ENCODE measurements at places on chromosomes 2 and 18.

DNA sequence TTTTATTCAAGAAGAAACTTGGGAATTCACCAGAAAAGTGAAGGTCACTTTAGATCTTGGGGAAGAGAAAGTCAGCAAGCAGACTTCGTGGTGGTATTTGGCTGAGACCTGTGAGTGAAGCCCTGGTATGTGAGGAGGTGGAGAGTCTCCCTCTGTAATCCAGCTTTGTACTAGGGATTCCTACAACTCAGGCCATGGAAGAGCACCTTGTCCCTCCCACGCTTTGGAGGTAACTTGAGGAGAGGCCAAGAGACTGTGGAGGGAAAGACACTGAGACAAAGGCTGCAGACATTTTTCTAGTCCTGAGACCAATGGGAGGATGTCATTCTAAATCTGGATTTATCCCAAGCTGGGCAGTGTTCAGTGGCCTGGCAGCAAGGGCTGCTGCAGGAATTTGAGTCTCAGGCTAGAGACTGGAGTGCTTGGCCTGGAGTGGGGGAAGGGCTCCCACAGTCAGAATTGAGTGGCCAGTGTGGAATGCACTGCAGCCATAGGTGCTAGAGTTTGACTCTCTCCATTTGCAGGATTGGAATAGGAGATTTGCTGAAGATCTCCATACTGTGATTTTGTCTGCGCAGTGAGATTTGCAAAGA is 219.0 kb downstream of the ACTR3 start:
- DNase-seq: no peak

DNA sequence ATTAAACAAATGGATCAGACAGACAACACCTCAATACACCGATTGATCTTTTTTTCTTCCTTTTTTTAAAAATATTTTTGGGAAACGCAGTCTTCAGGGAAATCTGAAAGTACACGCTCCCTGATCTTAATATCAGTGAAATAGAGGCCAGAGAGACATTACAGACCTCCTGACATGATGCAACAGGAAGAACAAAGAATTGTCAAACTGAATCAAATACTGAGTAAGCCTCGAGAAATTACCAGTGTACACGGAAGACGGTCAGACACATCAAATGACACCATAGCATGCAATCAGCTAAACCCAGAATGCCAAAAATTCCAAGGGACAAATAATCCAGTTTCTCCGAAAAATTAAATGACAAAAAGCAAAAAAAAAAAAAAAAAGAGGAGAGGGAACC is 80.2 kb upstream of the NFU1 start:
- no peak for DNase-seq

- no peak for DNase-seq
These were observed 122.2 kb downstream of the BIRC6 start for GRCh38 chr2:32478889-32479620.

DNA sequence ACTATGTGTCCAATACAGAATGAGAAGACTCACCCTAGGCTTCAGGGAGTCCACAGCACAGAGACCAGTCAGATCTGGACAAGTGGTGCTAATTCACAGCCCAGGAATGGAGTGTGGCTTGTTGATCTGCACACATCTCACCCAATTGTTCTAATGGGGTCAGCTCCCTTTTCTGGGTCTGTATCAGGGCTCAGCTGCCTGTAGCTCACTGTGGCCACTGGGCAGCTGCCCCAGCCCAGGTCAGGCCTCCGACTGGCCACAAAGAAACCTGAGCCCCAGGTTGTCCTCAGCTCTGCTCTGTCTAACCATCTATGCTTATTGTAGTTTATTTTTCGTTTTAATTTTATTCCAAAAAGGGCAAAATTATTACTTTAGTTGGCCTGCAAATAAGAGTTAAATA is 202.3 kb upstream of the RAB6C start:
- DNase-seq: no peak

GRCh38 chr2:146661473-146662096 is 1183.2 kb upstream of the ACVR2A start:
- DNase-seq: peak; percentile 75

GRCh38 chr18:56382541-56382940 is 255.9 kb downstream of the TXNL1 start:
- DNase-seq: no peak

DNA sequence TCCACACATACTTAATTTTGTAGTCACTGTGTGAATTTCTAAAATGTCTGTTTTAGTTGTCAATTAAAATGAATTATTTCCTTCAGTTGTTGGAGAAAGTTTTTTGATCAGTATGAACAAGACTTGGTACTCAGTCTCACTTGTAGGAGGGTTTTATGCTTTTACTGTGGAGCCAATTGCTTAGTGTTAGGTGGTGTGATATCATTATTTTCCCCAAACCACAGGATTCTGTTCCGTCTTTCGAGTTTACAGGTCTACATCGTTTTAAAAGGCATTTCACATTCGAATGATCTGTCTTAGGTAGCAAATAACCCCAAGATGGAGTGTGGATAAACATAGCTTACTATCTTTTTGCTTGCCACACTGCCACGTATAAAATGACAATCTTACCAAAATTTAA is 803.1 kb downstream of the SATB2 start:
- DNase-seq: no peak

GRCh38 chr2:162833345-162833744 is 5.2 kb downstream of the KCNH7 start:
- DNase-seq: no peak

DNA sequence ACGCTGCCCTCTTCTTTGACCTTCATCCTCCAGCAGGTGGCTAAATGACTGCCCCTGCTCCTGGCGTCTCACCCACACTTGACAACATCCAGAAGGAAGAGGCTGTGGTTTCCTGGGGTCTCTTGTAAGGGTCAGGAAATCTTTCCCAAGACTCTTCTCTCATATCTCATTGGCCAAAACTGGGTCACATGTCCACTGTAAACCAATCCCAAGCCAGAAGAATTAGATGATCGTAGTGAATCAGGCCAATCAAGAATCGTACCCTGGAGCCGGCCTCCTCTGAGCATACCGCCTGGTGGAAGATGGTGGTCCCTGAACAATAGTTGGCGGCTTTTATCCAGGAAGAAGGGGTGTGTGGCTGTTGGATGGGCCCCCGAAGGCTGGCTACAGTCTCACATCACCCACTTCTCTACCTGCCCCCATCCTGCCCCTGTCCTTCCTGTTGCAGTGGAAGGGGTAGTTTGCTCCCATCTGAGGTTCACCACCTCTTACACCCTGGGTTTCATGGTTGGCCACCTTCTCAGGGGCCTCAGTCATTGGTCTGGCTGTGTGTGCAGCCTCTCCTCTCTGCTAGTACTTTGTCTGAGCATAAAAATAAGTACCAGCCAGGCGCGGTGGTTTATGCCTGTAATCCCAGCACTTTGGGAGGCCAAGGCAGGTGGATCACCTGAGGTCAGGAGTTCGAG is 3.8 kb downstream of the SAG start:
- DNase-seq: no peak

GRCh38 chr2:74457129-74457548 is 1.1 kb upstream of the WBP1 start:
- DNase-seq: no peak

DNA sequence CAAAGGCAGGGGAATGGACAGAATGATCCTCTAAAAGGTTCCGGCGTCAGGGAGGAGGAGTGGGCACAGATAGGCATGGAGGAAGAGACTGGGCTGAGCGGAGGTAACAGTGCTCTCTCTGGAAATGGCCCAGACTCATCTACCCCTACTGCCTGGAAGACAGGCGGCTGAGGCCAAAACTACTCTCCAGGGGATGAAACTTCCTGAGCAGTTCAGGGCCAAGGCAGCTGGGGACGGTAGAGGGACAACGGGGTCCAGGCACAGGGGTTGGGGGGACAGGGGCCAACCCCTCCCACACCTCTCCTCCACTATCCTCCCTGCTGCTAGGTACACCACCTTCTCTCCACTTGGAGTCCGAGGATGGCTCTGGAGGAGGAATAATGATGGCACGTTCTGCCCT is 94.3 kb downstream of the TNS1 start:
- no peak for DNase-seq

- DNase-seq: no peak
These were observed 308.7 kb downstream of the LPIN1 start for GRCh38 chr2:12054956-12055618.

- DNase-seq: peak; percentile 36
These were observed 144.1 kb downstream of the PRPF40A start for GRCh38 chr2:152573168-152573567.

GRCh38 chr2:218397820-218398436 is 1.7 kb upstream of the CTDSP1 start:
- DNase-seq: peak; percentile 87

DNA sequence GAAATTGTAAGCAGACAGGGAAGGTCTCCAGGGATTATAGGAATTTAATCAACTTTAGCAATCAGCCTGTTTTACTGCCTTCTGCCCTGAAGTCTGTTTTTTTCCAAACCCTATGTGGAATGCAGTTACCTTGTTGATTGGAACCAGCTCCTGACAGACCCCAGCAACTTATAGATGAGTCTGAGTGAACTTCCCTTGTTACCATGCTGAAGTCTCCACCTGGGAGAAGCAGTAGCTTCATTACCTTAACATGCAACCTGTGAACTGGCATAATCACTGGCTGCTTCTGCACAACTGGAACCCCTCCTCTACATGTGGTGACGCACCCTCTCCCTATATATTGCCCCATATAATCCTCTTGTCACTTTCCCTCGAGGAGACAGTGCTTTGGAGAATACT is 226.3 kb upstream of the SPOPL start:
- no peak for DNase-seq

DNA sequence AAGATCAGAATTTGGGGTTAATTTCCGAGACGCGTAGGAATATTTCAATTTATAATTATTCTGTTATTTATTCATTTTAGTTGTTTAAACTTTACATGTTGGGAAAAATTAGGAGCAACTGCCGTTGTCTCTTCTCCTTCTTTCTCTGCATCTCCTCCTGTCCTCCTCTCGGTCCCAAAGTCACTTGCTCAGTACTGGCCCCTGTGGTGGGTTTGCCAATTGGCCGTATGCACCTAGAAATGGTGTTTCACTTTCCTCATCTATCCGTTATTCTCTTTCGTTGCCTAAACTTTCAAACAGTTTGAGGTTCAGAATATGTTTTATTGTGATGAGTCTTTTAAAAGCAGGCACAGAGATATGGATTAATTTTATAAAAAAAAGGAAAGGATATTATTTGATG is 517.9 kb downstream of the PLCL1 start:
- no peak for DNase-seq

GRCh38 chr2:128464456-128464855 is 145.8 kb upstream of the HS6ST1 start:
- DNase-seq: no peak

- no peak for DNase-seq
These were observed 113.3 kb downstream of the NOL10 start for GRCh38 chr2:10576456-10576855.

DNA sequence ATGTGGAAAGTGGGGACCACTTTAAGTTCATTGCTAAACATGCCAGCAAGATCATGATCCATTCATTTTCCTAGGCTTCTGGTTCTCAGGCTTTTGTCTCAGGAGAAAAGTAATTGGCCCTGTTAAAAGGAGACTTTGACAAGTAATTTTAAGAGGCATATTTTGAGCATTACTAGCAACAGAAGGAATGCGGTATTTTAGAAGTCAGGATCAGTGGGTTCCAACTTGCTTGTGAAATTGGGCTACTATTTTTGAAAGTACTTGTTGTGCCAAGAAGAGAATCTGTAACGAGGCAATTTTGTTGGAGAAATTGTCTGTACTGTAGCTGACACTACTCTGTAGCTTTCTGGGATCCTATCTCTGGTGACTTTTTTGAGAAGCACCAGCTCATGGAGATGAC is 59.4 kb downstream of the CERS6 start:
- no peak for DNase-seq

- DNase-seq: no peak
These were observed 42.3 kb downstream of the AAK1 start for GRCh38 chr2:69601179-69601612.

DNA sequence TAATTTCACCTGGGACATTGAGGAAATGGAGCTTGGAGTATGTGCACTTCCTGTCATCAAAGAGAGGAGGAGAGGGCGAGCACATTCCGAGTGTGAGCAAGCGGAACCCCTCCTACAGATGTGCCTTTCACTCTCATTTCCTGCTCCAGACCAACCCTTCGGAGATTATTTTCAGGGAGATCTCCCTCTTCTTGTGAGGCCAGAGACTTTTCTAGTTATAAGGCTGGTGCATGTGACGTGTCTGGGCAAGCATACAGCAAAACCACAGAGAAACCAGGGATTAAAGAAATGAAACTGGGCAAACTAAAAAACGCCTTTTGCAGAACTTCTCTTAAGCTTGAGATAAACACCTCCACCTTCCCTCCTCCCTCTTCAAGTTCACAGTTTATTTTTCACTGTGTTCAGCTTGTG is 409.2 kb upstream of the TCF4 start:
- peak; percentile 50 for DNase-seq
